ENCODE measurements at places on chromosomes 4 and X.

DNA sequence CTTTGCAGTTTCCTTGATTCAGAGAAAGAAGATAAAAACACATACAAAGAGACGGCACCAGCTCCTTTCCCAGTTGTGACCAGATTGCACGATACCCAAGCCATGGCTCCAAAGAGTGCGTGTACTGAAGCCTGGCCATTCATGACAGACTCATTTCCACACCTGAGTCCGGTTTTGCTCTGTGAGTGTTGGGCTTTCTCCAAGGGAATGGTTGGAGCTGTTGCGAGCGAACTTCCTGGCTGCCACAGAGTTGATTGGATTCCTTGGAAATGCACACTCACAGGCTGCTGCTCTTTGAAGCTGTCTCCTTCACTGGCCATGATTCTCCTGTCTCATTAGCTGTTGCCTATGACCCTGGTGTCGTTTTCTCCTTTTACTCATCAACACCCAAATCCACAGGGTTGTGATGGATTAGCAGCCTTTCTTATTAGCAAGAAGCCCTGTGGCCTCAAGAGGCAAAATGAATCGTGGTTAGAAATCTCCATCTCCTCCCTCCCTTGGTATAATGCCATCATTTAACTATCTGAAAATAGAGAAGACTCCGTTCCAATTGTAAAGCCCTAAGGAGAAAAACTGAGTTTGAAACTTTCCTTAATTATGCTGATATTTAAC is 43.9 kb upstream of the BBS12 start:
- no peak for DNase-seq

- no peak for DNase-seq
Measured at GRCh38 chr4:178809921-178810320, 1367.7 kb upstream of the AGA start.

DNA sequence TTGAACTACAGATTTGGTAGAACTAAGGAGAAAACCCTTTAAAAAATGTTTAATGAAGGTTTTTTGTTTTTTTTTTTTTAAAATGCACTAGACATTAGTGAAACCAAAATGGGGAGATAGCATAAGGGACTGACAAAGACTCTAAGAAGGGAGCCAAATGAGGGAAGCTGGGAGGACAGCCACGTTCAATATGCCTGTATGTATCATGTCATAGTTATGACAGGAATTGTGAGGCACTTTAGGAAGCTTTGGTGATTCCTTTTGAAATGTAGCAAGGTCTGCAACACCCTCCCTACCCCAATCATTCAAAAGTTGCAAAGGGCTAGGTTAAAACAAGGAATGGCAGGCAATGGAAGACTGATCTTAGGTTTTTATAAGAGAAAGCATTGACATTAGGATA is 526.0 kb downstream of the TLL1 start:
- no peak for DNase-seq

DNA sequence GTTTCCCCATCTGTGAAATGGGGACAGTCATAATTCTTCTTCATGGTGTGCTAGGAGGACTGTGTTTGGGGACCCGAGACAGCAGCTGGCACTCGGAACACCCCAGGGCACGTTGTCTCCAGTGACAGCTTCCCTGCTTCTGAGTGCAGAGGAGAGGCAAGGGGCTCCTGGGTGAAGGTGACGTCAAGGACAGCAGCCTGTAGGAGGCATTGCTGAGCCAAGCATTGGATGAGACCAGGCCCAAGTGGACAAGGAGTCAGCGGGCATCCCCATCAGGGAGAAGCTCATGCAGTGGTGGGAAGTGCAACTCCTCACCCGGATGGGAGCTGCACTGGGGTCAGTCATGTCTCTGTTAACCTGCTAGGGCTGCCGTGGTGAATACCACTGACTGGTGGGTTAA is 46.1 kb downstream of the EVC start:
- no peak for DNase-seq

GRCh38 chrX:126557151-126557550 is 4.5 kb upstream of the DCAF12L1 start:
- DNase-seq, result no peak

- DNase-seq, result no peak
Measured at GRCh38 chr4:40194602-40195161, 2.1 kb upstream of the RHOH start.

DNA sequence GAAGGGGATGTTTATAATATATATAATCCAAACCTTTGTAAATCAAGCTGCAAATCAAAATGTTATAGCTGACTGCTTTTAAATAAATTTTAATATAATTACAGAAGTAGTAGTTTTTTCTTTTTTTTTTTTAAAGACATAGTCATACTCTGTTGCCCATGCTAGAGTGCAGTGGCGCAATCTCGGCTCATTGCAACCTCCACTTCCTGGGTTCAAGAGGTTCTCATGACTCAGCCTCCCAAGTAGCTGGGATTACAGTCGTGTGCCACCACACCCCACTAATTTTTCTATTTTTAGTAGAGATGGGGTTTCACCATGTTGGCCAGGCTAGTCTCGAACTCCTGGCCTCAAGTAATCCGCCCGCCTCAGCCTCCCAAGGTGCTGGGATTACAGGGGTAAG is 178.7 kb downstream of the FBXW7 start:
- no peak for DNase-seq

GRCh38 chrX:39642071-39642470 is 455.7 kb downstream of the BCOR start:
- no peak for DNase-seq

GRCh38 chr4:186258216-186258811 is 7.7 kb upstream of the F11 start:
- no peak for DNase-seq

GRCh38 chrX:46710927-46711623 is 47.8 kb downstream of the SLC9A7 start:
- DNase-seq, result no peak

DNA sequence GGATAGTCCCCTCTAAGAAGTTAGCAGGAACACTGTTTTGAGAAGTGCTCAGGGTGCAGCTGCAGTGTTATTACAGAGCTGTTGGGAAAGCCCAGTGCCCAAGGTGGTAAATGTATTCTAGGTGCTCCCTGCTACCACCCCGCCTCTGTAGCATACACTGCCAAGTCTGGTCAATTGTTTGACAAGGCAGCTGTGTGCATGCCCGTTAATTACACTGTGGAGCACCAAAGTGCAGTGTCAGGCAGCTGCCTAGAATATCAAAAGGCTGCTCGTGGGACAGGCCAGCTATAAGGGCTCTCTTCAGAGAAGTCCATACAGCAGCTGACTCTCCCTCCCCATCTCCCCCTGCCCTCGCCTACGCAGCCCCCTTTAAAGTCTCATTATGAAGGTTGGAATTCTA is 99.9 kb upstream of the KLHL13 start:
- no peak for DNase-seq

- no peak for DNase-seq
Measured at GRCh38 chrX:98380106-98380505, 1496.4 kb downstream of the RPA4 start.

GRCh38 chr4:16139066-16139945 is 55.5 kb upstream of the PROM1 start:
- DNase-seq, result no peak
